ENCODE measurements at places on chromosomes 6 and 20.

DNA sequence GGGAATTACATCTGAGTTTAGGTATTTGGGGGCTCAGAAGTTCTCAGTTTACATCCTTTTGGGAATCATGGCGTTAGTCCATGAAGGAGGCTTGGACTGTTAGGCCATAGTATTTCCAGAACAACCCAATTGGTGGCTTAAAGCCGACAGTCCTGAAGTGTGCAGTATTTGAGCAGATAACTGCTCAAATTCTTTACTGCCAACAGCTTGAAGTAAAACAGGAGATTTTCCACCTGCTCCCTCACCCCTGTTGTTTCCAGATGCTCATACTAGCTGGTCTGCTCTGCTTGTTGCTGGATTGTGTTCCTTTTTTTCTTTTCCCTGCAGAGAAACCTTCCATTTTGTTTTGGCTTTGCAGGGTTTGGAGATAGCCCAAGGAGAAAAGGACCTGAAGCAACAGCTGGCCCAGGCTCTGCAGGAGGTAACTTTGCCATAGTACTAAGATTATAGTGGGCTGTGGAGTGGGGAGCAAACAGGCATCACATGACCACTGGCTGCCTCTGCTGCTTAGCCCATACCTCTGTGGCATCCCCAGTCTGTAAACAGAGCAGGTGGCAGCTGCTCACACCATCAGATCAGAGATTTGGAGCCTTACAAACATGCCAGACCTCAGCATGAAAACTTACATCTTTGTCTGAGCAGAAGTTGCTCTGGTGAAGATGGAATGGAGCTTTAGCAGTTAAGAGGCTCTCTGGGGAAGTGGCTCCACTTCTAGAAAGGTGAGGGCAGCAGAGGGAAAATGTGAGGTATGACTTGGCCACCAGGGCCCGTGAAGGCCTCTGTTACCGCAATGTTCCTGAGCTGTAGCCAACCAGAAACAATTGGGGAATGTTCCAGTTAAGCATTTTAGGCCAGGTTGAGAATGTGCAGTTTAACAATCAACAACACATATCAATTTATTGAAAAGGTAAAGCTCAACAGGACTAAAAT lies 17.6 kb downstream of the RNF8 start:
- DNase-seq: no peak

- no peak for DNase-seq
These were observed 3.3 kb downstream of the HSP90AB1 start for GRCh38 chr6:44250067-44250717.

GRCh38 chr6:150289454-150290071 lies 79.2 kb upstream of the IYD start:
- DNase-seq: no peak

- no peak for DNase-seq
These were observed 28.4 kb downstream of the AAR2 start for GRCh38 chr20:36264426-36265246.

- no peak for DNase-seq
These were observed 167.8 kb downstream of the WDR27 start for GRCh38 chr6:169534039-169534421.

GRCh38 chr20:38212806-38213606 lies 47.5 kb downstream of the KIAA1755 start:
- DNase-seq: no peak

All from mesenchymal stem cell (in vitro differentiated cells and primary cell).